Stimulated activated CD4-positive, alpha-beta T cell treated with anti-CD3 and anti-CD28 coated beads, TNF-alpha, amount 100 ng/mL, for 1 hour (primary cell): ENCODE measurements at places on chromosomes 1 and 21.

DNA sequence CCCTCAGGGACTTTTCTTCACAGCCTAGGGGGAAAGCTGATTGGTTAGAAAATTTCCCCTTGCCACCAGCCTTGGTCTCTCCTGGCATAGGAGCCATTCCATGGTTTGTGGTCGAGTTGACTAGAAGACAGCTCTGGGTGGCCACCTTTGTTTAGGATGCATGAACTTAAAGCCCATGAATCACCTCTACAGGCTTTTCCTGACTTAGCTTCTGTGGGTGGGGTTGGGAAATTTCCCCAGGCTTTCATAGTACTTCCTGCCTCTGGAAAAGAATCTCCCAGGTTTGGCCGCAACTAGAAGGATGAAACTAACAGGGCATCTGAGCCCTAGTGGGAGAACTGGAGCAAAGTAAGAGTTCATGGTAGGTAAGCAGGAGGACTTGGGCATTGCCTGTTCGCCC is 72.6 kb downstream of the SNRPE start:
- no peak for DNase-seq

GRCh38 chr1:202411422-202411821 is 62.9 kb downstream of the PPP1R12B start:
- no peak for DNase-seq

GRCh38 chr1:85178396-85178795 is 22.4 kb downstream of the SYDE2 start:
- no peak for DNase-seq

GRCh38 chr21:15293240-15293639 is 228.4 kb upstream of the NRIP1 start:
- no peak for DNase-seq

- no peak for DNase-seq
Measured at GRCh38 chr21:42352441-42353095, 1.8 kb upstream of the TFF2 start.

DNA sequence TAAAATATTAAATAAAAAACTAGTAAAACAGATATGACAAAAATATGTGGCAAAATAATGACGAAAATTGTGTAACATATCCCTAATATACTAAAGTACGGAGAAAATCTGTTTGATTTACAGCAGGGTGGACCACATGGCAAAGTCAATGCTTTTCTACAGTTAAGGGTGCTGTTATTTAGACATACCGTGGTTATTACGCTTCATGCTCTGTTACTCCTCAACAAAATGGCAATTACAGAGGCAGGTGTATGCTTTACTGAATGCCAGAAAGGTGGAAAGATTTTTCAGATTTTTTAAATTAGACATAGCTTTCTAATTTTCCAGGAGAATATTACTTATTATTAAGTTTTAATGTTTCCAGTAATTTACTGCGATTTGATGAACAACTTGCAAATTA is 343.9 kb upstream of the DPYD start:
- DNase-seq: no peak

DNA sequence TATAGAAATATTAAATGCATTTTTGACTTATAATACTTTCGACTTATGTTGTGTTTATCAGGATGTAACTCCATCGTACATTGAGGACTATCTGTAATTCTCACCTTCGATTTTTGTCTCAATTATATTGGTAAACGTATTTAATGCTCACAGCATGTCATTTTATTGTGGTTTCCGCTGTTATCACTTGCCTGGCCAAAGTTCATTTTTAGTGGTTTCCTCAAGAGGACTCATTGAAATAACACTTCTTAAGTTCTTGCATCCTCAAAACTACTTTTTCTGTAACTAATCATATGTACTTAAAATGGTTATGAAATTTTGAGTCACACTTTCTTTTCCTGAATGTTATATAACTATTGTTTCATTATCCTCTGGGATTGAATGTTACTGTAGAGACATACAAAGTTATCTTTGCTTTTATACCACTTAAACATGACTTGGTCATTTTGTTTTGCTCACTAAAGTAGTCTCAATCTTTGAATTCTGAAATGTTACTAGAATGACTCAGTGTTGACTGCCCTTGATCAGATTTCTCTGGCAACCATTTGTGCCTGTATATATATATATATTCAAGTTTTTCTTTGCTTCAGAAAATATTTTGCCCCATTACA is 289.6 kb upstream of the PROX1 start:
- no peak for DNase-seq

DNA sequence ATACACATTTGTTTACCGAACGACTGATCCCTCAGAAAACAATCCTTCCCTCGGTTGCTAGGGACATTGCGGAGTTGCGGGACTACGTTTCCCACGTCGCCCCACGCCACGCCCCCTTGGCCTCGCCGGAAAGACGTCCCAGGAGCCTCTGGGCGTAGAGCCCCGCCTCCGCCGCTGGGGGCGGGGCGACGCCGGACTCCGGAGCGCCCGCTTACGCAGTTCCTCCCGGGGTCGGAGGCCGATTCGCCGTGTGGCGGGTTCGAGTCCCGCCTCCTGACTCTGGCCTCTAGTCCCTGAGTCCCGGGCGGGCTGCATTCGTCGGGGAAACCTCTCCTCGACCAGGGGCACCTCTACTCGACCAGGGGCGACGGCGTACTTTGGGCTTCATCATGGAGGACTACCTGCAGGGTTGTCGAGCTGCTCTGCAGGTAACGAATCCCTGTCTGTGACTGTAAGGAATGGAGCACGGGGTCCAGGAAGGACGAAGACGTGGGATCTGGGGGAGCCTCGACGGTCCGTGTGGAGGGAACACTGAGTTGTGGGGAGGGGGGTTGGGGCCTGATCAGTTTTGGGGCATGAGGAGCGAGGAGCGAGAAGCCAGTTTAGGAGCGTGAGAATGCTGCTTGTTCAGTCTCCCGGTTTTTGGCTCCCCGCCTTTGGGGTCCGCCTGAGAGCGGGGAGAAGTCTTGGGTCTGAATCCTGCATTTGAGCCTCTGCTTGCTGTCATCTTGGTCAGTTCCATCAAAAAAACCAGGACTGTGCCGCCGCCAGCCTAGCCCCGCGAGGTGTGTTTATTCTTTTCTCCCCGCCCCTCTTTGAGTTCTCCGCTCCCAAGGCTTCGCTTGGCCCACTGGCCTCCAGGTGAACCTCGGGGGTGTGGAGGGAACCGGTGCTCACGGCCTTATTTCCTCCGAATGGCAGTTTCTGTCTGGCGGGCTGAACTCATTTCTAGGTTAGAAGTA is at the start of gene PRUNE1:
Gene PRUNE1 (plus strand): TSS at position 206 of the 962 bp plus-strand sequence. CDS start 184 bp downstream, at position 390.
- peak; percentile 92 for DNase-seq

- DNase-seq: no peak
Measured at GRCh38 chr21:35982717-35983116, 77.6 kb downstream of the SETD4 start.

- DNase-seq: no peak
Measured at GRCh38 chr1:221729771-221730330, 12.0 kb downstream of the DUSP10 start.

GRCh38 chr21:38771536-38771935 is 34.2 kb upstream of the ETS2 start:
- no peak for DNase-seq

DNA sequence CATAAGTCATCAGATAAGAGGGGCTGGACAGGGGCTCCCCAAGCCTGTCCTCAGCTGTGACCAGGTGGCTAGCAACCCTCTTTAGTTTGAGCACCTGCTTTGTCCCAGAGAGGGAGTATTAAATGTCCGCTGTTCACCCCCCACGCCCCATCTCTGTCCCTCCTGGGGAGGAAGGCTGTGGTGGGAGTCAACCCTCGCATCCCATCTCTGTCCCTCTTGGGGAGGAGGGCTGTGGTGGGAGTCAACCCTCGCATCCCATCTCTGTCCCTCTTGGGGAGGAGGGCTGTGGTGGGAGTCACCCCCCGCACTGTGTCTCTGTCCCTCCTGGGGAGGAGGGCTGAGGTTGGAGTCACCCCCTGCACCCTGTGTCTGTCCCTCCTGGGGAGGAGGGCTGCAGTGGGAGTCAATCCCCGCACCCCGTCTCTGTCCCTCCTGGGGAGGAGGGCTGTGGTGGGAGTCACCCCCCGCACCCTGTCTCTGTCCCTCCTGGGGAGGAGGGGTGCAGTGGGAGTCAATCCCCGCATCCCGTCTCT is 72.6 kb upstream of the ABCG1 start:
- no peak for DNase-seq

- no peak for DNase-seq
Measured at GRCh38 chr1:157584503-157584902, 13.4 kb downstream of the FCRL4 start.

DNA sequence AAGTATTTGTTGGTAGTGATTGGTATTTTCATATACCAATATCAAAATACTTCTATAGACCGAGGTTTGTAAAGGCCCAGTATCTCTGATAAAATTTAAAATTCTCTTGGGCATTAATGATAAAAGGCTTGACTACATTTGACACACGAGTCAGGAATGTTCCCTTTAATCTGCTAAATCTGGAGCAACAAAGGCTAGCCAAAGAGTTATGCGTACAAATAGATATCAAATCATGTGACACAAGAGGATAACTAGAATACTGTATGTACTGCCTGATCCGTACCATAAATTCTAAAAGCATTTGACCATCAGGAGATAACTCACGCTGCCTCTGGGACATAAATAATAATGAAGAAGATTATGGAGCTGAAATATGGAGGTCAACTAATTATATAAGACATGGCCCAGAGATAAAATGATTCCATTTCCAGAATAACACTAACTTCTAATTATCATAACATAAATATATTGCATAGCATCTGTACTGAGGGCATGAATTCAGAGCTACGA is 64.2 kb upstream of the SH3GLB1 start:
- no peak for DNase-seq

GRCh38 chr21:41948078-41948895 is 5.5 kb downstream of the C2CD2 start:
- DNase-seq: no peak
